ENCODE measurements at places on chromosomes 7 and 10.

DNA sequence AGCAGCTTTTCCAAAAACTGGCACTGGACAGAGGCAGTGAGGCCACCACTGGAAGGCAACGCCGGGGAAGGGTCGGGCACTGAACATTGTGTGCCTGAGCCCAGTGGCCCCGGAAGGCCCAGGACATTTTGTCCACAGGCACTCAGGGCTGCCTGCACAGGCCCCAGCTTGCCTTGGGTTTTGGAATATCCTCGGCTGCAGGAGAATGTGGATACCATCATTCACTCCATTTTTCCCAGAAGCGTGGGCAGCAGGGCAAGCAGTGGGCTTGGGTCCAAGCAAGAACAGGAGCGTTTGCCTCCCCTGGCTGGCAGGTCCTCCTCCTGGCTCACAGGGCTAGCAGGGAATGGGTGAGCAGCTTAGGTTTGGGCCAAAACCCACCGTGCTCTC lies 147.4 kb downstream of the EBF3 start:
- DNase-seq = no peak

GRCh38 chr10:30538086-30538485 lies 91.5 kb downstream of the LYZL2 start:
- no peak for DNase-seq

GRCh38 chr10:69901628-69902505 lies 100.2 kb downstream of the COL13A1 start:
- DNase-seq = no peak

DNA sequence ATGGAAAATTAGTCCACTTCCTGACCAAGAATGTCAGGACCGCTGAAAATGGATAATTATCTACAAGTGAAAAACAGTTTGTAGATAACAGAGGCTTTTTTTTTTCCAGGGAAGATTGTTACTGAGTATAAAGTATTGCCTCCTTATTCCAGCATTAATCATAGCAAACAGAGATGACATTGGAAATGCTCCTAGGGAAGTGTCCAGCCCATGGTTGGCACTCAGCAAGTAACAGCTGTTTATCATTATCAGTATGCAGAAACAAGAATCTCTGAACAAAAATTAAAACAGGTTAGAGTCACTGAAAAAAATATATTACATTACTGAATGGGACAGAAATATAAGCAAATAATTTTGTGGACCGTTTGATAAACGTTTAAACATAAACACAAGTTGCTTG lies 14.6 kb downstream of the FGL2 start:
- DNase-seq = no peak

GRCh38 chr10:70830164-70830563 lies 14.4 kb downstream of the SGPL1 start:
- DNase-seq = no peak

GRCh38 chr7:139557857-139558581 lies 34.5 kb downstream of the CLEC2L start:
- no peak for DNase-seq

GRCh38 chr10:96269438-96270300 lies 1.7 kb downstream of the BLNK start:
- no peak for DNase-seq

DNA sequence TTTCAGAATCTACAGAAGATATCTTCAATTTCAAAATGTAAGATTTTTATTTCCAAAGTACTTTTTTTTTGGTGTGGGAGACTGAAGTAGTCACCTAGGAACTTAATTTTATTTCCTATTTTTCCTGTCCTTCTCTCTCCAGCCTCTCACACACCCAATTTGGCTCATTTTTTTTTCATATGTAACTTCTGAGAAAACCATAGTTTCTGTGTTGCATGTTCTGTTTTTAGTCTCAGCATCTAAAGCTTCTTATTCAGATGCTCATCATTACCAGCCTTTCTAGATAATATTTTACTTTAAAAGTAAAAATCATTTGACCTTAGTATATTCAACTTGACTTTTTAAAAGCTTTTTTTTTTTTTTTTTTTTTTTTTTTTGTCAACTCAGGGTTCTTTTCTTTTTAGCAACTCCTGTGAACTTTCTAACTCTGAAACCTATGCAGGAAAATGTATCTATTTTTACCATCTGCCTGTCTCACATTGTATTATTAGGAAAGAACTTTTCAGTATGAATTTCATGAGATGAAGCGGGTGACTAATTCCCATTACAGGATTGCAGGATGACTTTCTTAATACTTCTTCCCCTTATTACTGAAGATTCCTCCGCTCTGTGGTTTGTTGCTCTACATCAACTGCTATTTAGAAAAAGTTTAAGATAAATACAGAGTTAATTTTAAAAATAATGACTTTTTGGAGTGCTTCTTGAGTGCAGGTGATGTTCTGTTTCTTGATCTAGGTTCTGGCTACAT lies 73.6 kb upstream of the LSM8 start:
- no peak for DNase-seq
